Left forelimb (tissue), 1 donor: ENCODE measurements at places on chromosomes 5 and 9.

DNA sequence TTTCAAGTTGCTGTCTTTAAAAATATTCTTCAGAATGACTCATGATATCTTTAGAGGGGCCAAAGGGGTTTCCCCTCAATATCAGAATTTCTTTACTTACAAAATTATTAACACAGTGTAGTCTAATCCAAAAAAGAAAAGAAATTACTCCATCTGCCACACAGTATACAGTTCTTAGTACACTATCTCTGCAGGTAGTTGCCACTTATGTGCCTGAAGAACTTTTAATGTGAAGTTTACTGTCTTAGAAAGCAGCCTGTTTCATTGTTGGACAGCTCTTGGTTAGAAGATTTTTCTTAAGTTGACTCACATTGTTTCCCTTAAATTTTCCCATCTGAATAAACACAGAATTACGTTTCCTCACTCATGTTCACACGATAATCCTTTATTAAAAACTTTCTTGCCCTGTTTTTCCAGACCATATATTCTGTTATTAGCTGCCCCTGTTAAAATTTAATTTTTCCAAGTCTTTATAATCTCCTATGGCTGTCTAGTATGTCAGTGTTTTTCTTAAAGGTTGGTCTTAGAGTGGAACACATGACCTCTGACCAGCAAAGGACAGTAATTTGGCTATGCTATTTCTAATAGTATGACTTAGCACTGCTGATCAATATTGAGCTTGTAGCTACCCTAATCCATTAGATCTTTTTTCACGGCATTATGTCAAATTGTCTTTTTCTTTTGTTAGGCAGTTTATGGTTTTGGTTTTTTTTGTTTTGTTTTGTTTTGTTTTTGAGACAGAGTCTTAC lies 21.8 kb upstream of the FKTN start:
- DNase-seq: no peak

DNA sequence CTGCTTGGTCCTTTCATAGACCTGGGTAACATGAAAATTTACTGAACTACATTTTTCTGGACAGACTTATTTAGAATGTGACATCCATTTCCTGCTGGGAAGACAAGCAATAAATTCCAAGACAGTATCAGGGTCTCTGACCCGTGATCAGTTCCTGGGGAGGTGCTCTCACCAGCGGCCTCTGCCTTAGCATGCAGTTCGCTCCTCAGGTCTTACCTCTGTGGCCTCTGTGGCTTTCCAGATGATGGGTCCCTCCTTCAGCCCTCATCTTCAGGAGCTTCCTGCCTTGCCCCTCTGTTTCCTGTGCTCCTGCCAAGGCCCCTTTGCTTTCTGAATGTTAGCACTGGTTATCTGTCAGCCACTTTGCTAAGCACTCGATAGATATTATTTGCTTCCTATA lies 66.4 kb downstream of the CMYA5 start:
- DNase-seq: no peak

DNA sequence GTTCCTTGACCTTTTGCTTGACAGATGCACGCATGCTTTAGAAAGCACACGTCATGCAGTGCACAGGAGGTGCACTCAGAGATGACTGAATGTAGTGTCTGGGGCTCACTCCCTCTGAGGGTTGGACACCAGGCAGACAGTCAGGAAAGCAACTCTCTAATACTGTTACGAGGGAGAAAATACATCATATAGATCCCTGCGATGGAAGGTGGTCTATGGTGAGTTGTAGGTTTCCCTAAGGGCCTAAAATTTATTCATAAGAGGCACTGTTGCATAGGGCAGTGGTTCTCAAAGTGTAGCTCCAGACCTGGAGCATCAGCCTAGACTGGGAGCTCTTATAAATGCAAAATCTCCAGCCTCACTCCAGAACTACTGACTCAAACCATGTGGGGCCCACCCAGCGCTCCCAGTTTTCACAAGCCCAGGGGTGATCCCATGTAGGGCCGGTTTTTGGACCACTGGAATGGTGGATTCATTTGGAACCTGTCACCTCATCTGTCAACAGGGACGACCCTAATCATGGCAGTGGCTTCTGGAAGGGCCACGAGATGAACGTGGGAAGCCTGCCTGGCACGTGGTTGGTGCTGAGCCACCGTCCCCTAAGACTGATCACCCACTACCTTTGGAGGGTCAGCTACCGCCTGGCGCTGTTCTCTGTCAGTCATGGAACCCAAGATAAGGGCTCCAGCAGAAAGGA lies 16.8 kb upstream of the PHF19 start:
- DNase-seq: no peak

DNA sequence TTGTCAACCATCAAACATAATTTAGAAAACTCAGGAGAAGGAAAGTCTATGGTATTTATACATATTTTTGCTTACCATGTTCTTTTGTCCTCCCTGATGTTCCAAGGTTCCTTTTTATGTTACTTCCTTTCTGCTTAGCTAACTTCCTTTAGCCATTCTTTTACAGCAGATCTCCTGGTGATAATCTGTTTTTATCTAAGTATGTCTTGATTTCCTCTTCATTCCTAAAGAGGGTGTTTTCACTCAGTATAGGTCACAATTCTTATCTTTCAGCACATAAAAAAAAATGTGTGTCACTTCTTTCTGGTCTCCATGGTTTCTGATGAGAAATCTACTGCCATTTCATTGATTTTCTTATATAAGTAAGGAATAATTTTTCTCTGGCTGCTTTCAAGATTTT lies 384.4 kb upstream of the PDE4D start:
- DNase-seq: no peak

DNA sequence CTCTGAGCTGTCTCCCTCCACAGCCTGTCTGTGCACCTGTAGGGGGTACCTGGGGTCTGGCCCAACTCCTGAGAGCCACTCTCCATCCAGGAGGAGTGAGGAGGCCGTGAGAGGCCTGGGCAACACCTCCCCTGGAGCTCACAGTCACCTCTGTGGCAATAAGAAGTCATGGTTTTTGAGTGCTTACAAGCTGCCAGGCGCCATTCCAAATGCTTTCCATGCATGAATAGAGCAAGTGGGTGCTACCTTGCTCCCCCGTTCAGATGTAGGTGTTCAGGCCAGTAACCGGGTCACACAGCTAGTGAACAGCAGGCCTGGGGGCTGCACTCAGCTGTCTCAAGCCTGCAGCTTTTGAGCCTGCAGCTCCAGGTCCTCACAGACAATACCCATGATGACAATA lies 30.6 kb downstream of the CORO2A start:
- DNase-seq: no peak

GRCh38 chr5:67166460-67167285 lies 29.9 kb downstream of the CD180 start:
- no peak for DNase-seq

DNA sequence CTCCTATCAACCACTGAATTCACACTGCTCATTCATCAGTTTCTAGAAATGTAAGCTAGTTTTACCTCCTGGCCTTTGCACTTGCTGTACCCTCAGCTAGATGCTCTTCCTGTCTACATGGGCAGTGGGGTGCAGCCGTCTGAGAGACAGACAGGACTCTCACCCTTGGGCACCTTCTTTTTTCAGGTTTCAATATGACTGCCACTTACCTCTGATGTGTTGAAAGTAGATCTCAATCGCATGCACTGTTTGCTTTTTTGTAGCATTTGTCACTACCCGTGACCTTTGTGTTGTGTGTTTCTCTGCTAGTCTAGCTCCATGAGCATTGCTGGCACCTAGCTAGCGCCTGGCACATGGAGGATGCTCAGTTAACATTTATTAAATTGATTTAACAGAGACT lies 403.1 kb upstream of the TRPC7 start:
- DNase-seq: no peak

DNA sequence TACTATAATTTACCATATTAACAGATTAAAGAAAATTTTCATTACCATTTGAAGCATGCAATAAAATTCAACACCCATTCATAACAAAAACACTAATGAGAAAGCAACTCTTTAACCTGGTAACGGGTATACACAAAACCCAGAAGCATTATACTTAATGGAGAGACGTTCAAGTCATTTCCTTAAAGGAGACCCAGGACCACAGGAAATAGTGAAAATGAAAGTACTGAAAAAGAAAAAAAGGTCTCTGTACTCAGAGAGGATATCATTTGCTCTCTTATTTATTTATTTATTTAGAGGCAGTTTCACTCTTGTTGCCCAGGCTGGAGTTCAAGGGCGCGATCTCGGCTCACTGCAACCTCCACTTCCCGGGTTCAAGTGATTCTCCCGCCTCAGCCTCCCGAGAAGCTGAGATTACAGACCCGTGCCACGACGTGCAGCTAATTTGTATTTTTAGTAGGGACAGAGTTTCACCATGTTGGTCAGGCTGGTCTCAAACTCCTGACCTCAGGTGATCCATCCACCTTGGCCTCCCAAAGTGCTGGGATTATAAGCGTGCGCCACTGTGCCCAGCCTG lies 61.6 kb downstream of the SETX start:
- DNase-seq: no peak

DNA sequence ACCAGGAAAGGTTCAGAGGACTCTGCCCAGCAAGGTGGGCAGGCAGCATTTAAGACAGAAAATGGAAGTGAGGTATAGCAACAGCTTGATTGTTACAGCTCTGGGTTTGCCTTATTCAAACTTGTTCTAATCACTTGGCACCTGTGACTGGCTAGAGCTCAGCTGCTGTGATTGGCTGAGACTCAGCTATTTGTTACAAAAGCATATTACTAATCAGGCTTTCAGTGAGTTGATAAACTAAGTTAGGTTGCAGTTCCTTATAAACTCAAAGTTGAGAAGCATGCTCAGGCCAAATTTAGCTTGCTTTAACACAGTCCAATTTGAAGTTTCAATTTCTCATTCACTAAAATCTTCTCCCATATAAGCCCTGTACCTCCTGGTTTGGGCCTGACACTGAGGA lies 56.3 kb downstream of the GDA start:
- DNase-seq: no peak

DNA sequence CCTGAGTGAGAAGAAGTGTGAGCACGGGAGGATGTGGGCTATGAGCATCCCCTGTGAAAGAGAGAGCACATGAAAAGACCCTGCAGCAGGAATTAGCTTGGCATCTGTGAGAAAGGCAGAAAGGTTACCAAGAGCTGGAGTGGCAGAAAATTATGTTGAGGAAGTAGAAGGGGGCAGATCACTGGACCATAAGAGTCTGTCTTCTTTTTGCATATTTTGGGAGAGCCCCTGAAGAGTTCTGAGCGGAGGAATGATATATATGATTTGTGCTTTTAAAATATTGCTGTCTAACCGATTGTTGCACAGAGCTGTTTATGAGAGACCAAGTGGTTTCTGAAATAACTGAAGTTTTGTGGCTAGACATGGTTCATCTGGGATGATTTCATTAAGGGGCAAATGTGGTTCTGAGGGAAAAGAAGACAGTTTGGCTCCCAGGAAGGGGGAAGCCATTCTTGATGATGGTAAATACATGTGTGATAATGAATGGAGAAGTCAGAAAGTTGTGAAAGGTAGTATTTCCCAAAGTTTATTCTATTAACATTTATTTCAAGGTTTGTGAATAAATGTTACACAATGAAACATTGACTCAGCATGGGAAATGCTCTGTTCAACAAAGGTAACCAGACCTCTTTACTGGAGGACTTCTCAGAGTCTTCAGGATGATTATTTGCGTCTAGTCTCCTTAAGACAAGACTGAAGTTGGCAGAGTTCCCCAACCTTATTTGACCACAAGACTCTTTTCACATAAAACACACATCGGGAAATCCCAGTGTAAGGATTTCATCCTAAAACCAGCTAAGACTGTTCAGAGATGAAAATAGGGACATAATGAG lies 31.5 kb upstream of the ADRB2 start:
- DNase-seq: no peak

DNA sequence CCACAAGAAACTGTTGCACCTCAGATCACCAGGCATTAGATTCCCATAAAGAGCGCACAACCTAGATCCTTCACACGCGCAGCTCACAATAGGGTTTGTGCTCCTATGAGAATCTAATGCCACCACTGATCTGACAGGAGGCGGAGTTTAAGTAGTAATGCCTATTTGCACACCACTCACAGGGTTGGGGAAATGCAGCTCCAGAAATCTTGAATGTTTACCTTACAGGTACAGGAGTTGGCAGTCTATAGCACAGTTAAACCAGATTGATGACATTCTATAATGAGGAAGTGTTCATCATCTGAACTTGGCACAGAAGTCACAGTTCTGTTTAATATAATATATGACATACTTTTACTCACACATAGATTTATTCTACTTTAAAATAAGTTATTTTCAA lies 732.2 kb upstream of the ZNF608 start:
- DNase-seq: no peak

GRCh38 chr9:21357479-21358460 lies 7.1 kb upstream of the IFNA6 start:
- no peak for DNase-seq

DNA sequence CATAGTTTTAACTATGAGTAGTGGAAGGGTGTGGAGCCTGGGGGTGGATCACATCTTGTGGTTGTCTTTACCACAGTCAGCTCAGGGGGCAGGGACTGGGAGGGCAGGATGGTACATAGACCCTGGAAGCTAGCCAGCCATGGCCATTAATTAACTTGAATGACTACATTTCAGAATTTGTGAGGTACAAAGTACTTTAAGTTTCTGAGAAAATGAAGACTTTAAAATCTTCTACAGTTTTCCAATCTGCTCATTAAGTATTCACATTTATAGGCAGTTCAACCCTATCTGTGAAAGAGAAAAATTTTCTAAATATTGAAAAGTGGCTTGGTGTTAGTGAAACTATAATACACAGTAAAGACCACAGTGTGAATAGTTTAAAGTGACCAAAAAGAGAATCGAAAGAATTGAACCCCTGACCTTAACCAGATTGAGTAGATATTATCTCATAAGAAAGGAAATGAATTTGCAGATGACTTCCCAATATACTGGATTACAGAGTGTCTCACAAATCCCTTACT lies 234.2 kb upstream of the MEF2C start:
- no peak for DNase-seq

- DNase-seq: no peak
These were observed 195.8 kb downstream of the SLC12A2 start for GRCh38 chr5:128279345-128279744.

- no peak for DNase-seq
These were observed 136.0 kb downstream of the SCAMP1 start for GRCh38 chr5:78496373-78496772.

GRCh38 chr9:22413884-22414283 lies 32.7 kb upstream of the DMRTA1 start:
- DNase-seq: no peak

DNA sequence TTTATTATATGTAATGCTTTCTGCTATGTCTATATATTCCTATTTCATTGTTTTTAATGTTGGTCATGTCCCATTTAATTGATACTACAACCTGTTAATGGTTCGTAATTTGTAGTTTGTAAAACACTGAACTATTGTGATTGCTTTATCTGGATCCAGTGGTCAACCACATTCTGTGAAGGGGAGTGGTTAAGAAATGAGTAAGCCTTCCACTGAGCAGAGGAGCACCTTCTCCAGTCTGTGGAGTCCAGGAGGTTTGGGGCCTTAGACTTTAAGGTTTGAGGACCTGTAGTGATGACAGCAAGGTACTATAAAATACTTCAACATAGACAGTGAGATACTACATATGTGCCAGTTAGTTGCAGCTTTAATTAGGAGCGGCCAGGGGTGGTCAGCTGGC lies 67.7 kb upstream of the RAD23B start:
- no peak for DNase-seq
